Mesothelial cell of epicardium (in vitro differentiated cells): ENCODE measurements at places on chromosomes 4 and X. TPM values are rescaled to one million over a fixed set of nuclear protein-coding genes. Genes with fewer than 3 reads are reported as not detected.
A peak's percentile ranks its signal among the peaks of the same experiment; 100 is the strongest.

- no peak overlapping the region for H3K4me3 ChIP-seq
- no peaks in the 10 kb centered on the region for H3K4me1 ChIP-seq
- no peaks in the 10 kb centered on the region for H3K36me3 ChIP-seq
- no peak for DNase-seq
- peaks cover 6% of the 10 kb centered on the region for H3K27me3 ChIP-seq
These were observed 63.8 kb upstream of the GATB start for GRCh38 chr4:151824656-151825055.

DNA sequence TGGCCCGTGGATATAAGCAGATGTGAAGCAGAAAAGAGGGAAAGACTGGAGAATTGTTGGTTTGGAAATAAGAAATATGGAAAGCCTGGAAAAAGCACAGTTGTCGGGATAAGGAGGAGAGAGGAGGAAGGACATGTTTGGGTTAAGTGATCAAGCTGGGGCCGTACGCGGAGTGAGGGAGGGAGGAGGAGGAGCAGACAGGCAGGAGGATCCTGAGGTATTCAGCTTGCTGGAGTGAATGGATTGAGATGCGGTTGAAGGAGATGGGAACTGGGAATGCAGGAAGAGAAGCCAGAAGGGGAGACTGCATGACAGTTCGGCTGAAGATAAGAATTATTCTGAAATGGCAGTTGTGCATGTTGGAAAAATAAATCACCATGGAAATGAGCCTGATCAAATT lies 21.2 kb downstream of the ZFP42 start:
- H3K4me1 ChIP-seq: peaks cover 36% of the 10 kb centered on the region
- no peaks in the 10 kb centered on the region for H3K27me3 ChIP-seq
- peaks cover 3% of the 10 kb centered on the region for H3K36me3 ChIP-seq
- DNase-seq: no peak

The ADH1B gene
- 0.14 TPM in 1 of 3 replicates, not detected in the others for total RNA-seq

DNA sequence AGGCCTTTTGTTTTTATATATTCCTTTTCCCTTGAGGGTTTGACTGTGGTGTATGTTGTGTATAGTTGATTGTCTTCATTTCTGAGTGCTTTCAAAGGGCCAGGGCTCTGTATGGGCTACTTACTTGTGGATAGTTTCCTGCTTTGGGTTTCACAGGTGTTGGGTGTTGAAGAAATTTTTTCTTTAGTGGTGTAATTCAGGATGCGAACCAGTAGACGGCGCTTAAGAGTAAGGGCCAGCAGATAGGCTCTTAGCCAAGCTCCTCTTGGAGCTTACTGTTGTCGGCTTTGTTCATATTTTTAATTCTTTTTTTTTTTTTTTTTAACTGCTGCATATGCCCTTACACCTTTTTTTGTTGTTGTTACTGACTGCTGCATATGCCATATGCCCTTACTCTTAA lies 276.3 kb upstream of the GALNT7 start:
- no peak overlapping the region for H3K27ac ChIP-seq
- peaks cover 6% of the 10 kb centered on the region for H3K36me3 ChIP-seq
- no peaks in the 10 kb centered on the region for H3K4me1 ChIP-seq
- DNase-seq: no peak
- no peaks in the 10 kb centered on the region for H3K27me3 ChIP-seq

DNA sequence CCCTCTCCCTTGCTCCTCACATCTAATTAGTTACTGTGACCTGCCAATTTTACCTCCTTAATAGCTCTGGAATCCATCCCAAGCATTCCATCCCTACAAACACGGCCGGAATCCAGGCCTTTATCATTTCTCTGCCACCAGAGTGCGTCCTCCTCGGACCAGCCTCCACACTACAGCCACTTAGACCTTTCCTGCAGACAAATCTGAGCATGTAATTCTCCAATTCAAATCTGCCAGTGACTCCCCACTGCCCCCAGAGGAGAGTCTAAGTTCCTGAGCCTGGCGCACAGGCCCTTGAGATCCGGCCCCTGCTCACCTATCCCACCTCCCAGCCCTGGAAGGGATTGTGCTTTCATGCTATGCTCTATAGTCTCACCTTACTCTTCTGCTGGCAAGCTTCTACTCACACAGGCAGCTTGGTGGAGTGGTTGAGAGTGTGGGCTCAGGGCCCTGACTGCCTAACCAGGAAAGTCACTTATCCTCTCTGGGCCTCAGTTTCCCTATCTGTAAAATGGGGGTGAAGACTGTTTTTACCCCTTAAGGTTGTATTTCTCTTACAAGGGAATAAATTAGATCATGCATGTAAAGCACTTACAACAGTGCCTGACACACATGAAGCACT lies 31.2 kb downstream of the PJA1 start:
- no peaks in the 10 kb centered on the region for H3K36me3 ChIP-seq
- H3K4me1 ChIP-seq: peaks cover 56% of the 10 kb centered on the region
- no peak for DNase-seq
- no peak overlapping the region for H3K4me3 ChIP-seq
- H3K27me3 ChIP-seq: no peaks in the 10 kb centered on the region
- H3K27ac ChIP-seq: peak overlapping the region; percentile 3

The OTUD6A gene
- not detected in 3 replicates for total RNA-seq

DNA sequence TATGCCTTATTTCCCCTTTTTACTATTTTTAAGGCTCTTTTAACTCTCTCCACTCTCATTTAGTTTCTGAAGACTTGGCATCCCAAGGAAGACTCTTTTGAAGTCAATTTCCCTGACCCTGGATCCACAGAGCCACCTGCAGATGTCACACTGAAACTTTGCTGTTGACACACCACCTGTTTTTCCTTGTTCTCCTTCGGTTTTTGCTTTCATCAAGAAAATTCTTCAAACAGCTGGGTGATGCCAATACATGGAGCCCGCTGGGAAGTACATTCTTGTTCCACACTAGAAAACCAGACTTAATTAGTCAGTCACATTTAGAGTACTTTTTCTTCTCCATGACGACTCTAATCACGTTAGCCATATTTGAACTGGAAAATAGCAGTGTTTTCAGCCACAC lies 293.9 kb downstream of the PDGFC start:
- no peaks in the 10 kb centered on the region for H3K27me3 ChIP-seq
- DNase-seq: no peak
- no peak overlapping the region for H3K27ac ChIP-seq
- H3K4me3 ChIP-seq: no peak overlapping the region

The SYN1 gene
- total RNA-seq: 3.7 to 4.4 TPM (median 4.2 TPM) in 3 replicates

- DNase-seq: no peak
- no peak overlapping the region for H3K27ac ChIP-seq
- H3K4me1 ChIP-seq: no peaks in the 10 kb centered on the region
- no peaks in the 10 kb centered on the region for H3K27me3 ChIP-seq
These were observed 278.6 kb upstream of the DIPK2B start for GRCh38 chrX:45479196-45479834.

GRCh38 chr4:113756005-113756410 lies 5.5 kb downstream of the CAMK2D start:
- peaks cover 32% of the 10 kb centered on the region for H3K4me1 ChIP-seq
- no peak overlapping the region for H3K27ac ChIP-seq
- no peaks in the 10 kb centered on the region for H3K27me3 ChIP-seq

GRCh38 chr4:71687056-71687455 lies 96.8 kb downstream of the GC start:
- no peak overlapping the region for H3K4me3 ChIP-seq
- no peaks in the 10 kb centered on the region for H3K36me3 ChIP-seq
- H3K27me3 ChIP-seq: no peaks in the 10 kb centered on the region
- H3K27ac ChIP-seq: peak overlapping the region; percentile 57
- peaks cover 22% of the 10 kb centered on the region for H3K4me1 ChIP-seq

- no peaks in the 10 kb centered on the region for H3K27me3 ChIP-seq
- peaks cover 6% of the 10 kb centered on the region for H3K4me1 ChIP-seq
- DNase-seq: no peak
- H3K4me3 ChIP-seq: no peak overlapping the region
- peaks cover 4% of the 10 kb centered on the region for H3K36me3 ChIP-seq
These were observed 440.4 kb upstream of the ZFP42 start for GRCh38 chr4:187555174-187555573.

GRCh38 chr4:142856576-142856975 lies 10.5 kb upstream of the INPP4B start:
- no peaks in the 10 kb centered on the region for H3K36me3 ChIP-seq
- peaks cover 6% of the 10 kb centered on the region for H3K27me3 ChIP-seq
- H3K27ac ChIP-seq: no peak overlapping the region
- no peak for DNase-seq
- H3K4me3 ChIP-seq: no peak overlapping the region

GRCh38 chrX:98407584-98407983 lies 1523.9 kb downstream of the RPA4 start:
- no peak for DNase-seq
- no peaks in the 10 kb centered on the region for H3K27me3 ChIP-seq
- H3K4me3 ChIP-seq: no peak overlapping the region
- H3K4me1 ChIP-seq: peaks cover 21% of the 10 kb centered on the region
- no peaks in the 10 kb centered on the region for H3K36me3 ChIP-seq

DNA sequence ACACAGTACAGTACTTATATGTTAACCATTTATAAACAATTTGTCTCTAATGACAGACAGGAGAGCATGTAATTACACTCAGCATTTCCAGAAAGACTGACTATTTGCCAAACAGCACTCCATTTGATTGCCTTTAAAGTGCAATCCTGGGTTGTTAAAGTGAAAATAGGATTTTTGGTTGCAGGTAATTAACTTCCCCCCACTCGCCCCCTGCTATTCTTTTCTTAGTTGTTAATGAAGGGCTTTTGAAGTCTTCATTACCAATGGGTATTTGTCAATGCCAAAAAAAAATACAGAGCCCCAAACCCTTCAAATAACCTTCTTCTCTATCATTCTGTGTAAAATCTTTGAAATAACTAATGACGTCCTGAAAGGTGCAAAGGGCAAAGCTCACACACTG lies 825.6 kb downstream of the STPG2 start:
- H3K27me3 ChIP-seq: no peaks in the 10 kb centered on the region
- no peak overlapping the region for H3K27ac ChIP-seq
- H3K4me3 ChIP-seq: no peak overlapping the region
- no peak for DNase-seq
- H3K4me1 ChIP-seq: no peaks in the 10 kb centered on the region
- H3K36me3 ChIP-seq: no peaks in the 10 kb centered on the region

DNA sequence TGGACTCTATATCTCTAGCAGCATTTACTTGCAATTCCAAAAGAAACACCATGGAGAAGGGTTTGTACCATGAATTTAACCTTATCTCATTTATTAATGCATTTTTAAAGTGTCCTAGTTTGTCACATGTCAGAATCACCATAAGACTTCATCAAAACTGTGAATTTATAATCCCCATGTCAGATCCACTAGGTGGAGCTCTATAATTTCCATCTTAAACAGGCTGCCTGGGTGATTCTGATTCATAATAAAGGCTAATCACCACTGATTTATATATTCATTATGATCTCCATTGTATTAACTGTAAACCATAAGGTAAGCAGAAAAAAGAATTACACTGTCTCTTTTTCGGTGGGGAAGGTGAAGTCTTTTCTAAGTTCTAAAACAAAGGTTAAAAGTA lies 4.0 kb downstream of the TCEAL2 start:
- H3K4me3 ChIP-seq: no peak overlapping the region
- H3K4me1 ChIP-seq: no peaks in the 10 kb centered on the region
- no peak for DNase-seq

GRCh38 chrX:74536832-74537371 lies 77.5 kb downstream of the RLIM start:
- DNase-seq: peak; percentile 52
- peak overlapping the region; percentile 69 for H3K4me3 ChIP-seq
- no peaks in the 10 kb centered on the region for H3K27me3 ChIP-seq
- peaks cover 4% of the 10 kb centered on the region for H3K36me3 ChIP-seq
- peaks cover 11% of the 10 kb centered on the region for H3K4me1 ChIP-seq

The NDNF gene
- total RNA-seq: 8.6 to 10.1 TPM (median 9.9 TPM) in 3 replicates

GRCh38 chr4:165799384-165799815 lies 73.6 kb upstream of the TLL1 start:
- no peaks in the 10 kb centered on the region for H3K36me3 ChIP-seq
- H3K27ac ChIP-seq: no peak overlapping the region
- no peaks in the 10 kb centered on the region for H3K4me1 ChIP-seq
- no peak for DNase-seq
- no peak overlapping the region for H3K4me3 ChIP-seq

DNA sequence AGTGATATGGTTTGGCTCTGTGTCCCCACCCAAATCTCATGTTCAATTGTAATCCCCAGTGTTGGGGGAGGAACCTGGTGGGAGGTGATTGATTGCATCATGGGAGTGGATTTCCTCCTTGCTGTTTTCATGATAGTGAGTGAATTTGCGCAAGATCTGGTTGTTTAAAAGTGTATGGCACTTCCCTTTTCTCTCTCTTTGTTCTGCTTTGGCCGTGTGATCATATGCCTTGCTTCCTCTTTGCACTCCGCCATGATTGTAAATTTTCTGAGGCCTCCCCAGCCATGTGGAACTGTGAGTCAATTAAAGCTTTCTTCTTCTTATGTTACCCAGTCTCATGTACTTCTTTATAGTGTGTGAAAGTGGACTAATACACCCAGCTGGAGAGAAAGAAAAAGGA lies 113.0 kb upstream of the AADAT start:
- no peaks in the 10 kb centered on the region for H3K27me3 ChIP-seq
- H3K27ac ChIP-seq: no peak overlapping the region
- no peaks in the 10 kb centered on the region for H3K4me1 ChIP-seq
- peaks cover 2% of the 10 kb centered on the region for H3K36me3 ChIP-seq
- no peak overlapping the region for H3K4me3 ChIP-seq
- DNase-seq: no peak

DNA sequence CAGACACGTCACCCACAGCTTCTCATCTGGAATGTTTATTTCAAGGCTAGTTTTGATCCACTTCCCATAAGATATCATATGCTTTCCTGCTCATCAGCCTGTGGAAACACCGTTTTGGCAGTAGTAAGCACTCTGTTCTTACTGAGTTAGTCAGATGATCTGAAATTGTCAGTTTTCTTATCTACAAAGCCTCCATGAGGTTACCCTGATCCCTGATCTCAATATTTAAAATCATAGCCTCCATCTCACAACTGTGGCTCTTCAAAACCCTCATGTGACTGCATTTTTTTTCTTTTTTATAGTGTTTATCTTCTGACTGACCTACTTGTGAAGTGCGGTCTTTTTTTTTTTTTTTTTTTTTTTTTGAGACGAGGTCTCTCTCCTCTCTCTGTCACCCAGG lies 22.7 kb downstream of the BST1 start:
- H3K27me3 ChIP-seq: no peaks in the 10 kb centered on the region
- H3K27ac ChIP-seq: no peak overlapping the region
- H3K4me3 ChIP-seq: no peak overlapping the region
- H3K4me1 ChIP-seq: peaks cover 3% of the 10 kb centered on the region
- no peaks in the 10 kb centered on the region for H3K36me3 ChIP-seq

GRCh38 chr4:20015636-20016224 lies 236.0 kb upstream of the SLIT2 start:
- peaks cover 18% of the 10 kb centered on the region for H3K4me1 ChIP-seq
- no peak for DNase-seq
- H3K27ac ChIP-seq: no peak overlapping the region
- H3K27me3 ChIP-seq: no peaks in the 10 kb centered on the region
- no peaks in the 10 kb centered on the region for H3K36me3 ChIP-seq

GRCh38 chrX:38095971-38096529 lies 89.7 kb downstream of the SYTL5 start:
- H3K4me3 ChIP-seq: no peak overlapping the region
- H3K27ac ChIP-seq: no peak overlapping the region
- peaks cover 4% of the 10 kb centered on the region for H3K4me1 ChIP-seq
- H3K27me3 ChIP-seq: no peaks in the 10 kb centered on the region
- DNase-seq: no peak
- H3K36me3 ChIP-seq: no peaks in the 10 kb centered on the region

The TRAM1L1 gene
- total RNA-seq: 9.7 to 10.6 TPM (median 10.4 TPM) in 3 replicates

GRCh38 chr4:126737899-126738526 lies 894.7 kb upstream of the INTU start:
- H3K27ac ChIP-seq: peak overlapping the region; percentile 52
- H3K4me3 ChIP-seq: no peak overlapping the region
- H3K36me3 ChIP-seq: no peaks in the 10 kb centered on the region

GRCh38 chrX:119502727-119503483 lies 34.7 kb downstream of the SLC25A5 start:
- H3K4me1 ChIP-seq: no peaks in the 10 kb centered on the region
- H3K27ac ChIP-seq: no peak overlapping the region
- no peak for DNase-seq
- no peaks in the 10 kb centered on the region for H3K27me3 ChIP-seq
